Midbrain (tissue), 1 donor: ENCODE measurements at places on chromosomes 7 and 10.

DNA sequence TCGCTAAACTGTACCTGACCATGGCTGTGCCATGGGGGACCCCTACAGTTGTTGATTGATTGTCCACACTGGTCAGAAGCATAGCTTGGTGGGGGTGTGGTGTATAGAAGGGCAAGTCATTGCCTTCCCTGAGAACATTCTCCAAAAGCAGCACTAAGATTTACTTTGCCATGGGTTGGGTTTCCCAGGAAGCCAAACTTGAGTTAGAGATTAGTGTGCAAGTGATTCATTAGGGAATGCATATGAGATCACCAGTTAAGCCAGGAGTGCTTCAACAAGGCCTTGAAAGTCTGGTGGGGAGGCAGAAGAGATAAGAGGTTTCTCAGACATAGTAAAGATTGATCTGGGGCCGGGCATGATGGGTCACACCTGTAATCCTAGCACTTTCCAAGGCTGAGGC is 21.4 kb upstream of the TPST1 start:
- no peak for DNase-seq

GRCh38 chr7:91201442-91202113 is 62.7 kb upstream of the FZD1 start:
- no peak for DNase-seq

- no peak for DNase-seq
Observed at GRCh38 chr10:15455456-15455855, 84.4 kb upstream of the FAM171A1 start.

- no peak for DNase-seq
Observed at GRCh38 chr7:12692479-12693259, 5.2 kb downstream of the ARL4A start.

- DNase-seq: no peak
Observed at GRCh38 chr7:157394246-157395191, 57.7 kb downstream of the DNAJB6 start.

GRCh38 chr10:3142146-3142875 is 30.3 kb downstream of the PITRM1 start:
- DNase-seq: no peak

- DNase-seq: no peak
Observed at GRCh38 chr7:29920491-29920890, 69.1 kb downstream of the SCRN1 start.

DNA sequence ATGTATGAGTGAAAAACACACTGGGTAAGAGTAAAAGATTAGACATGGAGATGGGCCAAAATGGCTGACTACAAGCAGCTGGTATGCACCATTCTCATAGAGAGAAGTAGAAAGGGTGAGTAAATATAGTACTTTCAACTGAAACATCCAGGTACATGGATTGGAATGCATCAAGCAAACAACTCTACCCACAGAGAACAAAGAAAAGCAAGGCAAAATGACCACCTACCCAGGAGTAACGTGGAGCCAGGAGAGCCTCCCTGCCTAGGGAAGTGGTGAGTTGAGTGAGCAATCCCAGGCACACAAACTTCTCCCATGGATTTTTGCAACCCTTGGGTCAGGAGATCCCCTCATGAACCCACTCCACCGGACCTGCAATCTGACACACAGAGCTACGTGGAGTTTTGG is 212.8 kb downstream of the PTN start:
- no peak for DNase-seq

DNA sequence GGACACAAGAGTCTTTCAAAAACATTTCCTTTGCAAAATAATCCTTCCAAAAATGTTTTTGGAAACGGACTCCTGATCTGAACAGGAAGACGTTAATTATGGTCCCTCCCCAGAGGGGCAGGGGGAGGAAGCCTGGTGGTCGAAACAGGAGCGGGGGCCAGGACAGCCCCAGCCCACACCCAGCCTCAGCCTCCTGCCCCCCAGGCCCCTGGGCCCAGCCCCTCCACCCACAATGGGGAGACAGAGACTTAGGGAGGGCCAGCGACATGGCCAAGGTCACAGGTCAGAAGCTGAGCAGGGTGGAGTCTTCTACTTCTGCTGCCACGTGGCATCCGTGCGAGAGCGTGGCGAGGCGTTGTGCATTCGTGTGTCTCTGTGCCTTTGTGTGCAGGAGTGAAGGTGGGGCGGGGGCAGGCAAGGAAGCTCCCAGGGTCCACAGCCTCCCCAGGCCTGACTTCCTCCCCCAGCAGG is 14.0 kb upstream of the GRIFIN start:
- DNase-seq: no peak

DNA sequence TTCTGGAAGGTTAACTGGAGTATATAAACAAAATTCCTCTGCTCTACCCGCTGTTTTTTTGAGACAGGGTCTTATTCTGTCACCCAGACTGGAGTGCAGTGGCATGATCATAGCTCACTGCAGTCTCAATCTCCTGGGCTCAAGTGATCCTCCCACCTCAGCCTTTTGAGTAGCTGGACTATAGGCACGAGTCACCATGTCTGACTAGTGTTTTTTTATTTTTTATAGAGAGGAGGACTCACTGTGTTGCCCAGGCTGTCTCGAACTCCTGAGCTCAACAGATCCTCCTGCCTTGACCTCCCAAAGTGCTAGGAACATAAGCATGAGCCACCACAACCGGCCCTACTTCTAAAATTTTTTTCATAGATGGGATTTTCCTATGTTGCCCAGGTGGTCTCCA is 2.2 kb downstream of the RAB18 start:
- no peak for DNase-seq

- DNase-seq: no peak
Observed at GRCh38 chr10:25117757-25118156, 57.0 kb upstream of the GPR158 start.

DNA sequence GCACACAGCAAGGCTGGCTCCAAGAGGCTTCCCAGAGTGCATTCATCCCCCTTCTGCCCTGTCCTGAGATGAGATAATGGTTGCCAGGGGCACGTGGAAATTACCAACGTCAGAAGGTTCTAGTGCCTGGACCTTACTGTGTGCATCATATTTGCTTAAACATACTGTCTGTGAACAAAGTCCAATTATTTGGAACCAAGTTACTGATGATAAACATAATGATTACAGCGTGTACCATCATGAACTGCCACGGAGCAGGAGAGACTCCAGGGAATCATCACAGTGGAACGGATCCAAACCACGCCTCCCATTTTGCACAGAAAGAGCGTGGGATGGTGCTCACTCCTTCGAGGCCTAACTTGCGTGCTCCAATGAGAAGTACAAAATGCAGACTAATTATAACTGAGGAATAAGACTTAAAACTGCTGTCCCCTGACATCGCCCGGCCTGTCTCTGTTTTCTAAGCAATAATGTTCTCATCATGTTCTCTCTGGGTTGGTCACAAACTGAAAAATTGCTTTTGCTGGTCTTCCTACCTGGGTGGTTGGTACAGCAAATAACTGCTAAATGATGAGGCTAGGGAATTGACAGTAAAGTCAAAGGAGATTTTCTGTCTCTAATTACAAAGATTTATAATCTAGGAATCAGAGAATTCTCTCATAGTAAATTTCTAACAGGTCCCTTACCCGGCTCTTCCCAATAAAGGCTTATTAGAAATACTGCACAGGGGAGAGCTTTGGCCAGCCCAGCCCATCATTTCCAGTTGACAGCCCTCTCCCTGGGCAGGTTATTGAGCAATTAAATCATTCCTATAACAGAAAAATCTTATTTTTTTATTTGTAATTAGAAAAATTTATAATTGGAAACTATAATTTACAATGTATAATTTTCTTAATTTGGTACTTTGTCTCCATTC is 182.2 kb downstream of the CAMK1D start:
- DNase-seq: no peak

GRCh38 chr7:101115215-101115614 is 11.7 kb upstream of the SERPINE1 start:
- no peak for DNase-seq

DNA sequence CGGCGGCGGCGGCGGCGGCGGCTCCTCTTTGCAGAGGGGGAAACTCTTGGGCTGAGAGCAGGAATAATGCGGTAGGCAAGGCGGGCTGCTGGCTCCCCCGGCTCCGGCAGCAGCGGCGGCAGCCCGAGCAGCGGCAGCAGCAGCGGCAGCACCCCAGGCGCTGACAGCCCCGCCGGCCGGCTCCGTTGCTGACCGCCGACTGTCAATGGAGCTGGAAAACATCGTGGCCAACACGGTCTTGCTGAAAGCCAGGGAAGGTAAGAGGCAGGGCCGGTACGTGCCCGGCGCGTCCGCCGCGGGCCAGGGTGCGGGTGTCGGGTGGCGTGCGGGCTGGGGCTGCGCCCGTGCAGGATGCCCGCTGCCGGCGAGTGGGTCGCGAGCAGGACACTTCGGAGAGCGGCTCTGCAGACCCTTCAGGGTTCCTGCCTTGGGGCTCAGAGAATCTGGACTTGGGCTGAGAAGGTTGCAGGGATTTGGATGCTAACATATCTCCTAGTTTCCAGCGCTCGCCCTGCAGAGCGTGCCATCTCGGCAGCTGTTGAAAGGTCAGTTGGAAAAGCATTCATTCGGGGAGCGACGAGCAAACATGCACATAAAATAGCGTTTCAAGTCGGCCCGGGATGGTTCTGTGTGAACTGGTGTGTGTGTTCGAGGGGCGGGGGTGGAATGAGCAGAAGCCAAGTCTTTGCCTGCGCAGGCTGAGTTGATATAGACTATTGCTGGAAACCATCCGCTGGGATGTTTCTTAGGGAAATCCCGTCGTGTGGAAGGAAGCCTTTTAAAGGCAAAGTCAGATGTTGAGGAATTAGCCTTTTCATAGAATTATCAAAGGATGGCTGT is 562 bp downstream of the GRK5 start:
- DNase-seq: peak; percentile 40
